ENCODE measurements at places on chromosomes 7 and 10.

DNA sequence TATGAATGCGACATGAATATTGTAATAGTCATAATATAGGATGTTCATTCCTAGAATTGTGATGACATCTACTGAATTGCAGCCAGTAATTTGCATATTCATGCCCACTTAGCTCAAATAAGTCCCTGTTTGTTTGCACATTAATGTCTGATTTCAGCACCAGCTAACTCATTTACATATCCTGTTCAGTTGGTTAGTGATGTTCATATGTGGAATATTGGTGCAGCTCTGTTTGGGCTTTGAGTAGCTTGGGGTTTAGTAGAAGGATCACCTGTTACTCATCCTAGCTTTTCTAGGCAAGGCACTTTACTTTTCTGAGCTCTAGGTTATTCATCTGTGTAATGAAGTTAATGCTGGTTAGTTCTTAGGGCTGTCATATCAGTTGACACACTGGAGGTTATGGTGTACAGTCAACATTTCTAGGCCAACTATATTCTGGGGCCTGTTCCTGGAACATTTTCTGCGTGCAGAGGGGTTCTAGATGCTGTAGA is 238.4 kb downstream of the EXOC4 start:
- DNase-seq: no peak

GRCh38 chr10:46547541-46548497 is 8.6 kb downstream of the GPRIN2 start:
- no peak for DNase-seq

DNA sequence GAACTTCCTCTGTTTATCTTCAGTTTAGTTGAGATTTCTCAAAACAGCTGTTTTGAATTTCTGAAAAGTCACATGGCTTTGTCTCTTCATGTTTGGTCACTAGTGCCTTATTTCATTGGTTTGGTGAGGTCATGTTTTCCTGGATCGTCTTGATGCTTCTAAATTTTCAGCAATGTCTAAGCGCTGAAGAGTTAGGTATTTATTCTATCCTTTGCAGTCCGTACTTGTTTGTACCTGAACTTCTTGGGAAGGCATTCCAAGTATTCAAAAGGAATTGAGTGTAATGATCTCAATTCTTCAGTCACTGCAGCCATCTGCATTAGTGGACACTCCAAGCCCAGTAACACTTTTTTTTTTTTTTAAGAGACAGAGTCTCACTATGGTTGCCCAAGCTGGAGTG is 67.7 kb downstream of the HERC4 start:
- DNase-seq: no peak

- DNase-seq: no peak
Measured at GRCh38 chr7:22627136-22627535, 99.9 kb upstream of the IL6 start.

DNA sequence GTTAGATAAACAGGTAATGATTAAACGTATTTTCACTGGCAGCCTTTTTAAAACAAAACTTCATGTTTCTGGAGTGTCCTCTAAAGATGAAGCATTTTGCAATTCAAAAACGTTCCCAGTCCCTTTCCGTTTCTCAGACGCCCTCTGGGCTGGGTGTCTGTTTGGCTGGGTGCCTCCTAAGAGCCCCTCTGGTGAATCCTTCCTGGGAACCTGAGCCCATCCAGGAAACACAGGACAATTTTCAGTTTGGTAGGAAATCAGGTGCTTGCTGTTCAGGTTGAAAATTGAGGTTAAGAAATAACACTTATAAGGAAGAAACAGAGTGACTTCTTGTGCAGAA is 76.7 kb downstream of the CHN2 start:
- DNase-seq: no peak

DNA sequence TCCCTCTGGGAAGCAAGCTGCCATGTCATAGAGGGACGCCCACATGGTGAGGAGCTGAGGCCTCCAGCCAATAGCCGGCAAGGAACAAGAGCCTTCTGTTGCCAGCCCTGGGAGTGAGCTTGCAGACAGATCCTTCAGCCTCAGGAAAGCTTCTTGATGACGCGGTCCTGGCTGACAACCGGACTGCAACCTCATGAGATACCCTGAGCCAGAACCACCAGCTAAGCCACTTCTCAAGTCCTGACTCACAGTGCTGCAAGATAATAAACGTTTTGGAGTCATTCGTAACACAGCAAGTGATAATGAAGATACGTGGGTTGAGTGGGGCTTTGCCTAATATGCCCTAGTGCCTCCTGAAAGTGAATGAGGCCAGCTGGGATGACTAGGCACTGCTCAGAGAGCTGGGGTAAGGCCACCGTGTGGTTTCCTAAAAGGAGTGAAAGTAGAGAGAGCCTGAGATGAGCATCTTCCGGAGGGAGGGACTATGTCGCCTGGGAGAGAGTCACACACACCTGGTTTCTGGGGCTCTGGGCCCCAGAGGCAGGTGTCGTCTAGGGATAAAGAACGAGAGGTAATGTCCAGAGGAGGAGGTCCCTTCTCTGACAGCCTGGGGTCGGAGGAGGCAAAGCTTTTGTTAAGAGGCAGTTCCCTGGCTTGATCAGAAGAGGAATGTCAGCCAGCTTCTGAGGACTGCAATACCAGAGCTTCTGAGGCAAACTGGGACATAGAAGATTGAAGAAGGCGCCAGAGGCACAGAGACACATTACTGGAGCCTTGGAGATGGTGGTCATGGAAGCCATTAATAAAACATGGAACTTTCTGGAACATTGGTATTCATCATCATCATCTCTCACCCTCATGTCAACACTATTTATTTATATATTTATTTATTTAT is 53.6 kb downstream of the PYROXD2 start:
- peak; percentile 3 for DNase-seq
